Stimulated activated CD4-positive, alpha-beta T cell treated with anti-CD3 and anti-CD28 coated beads, Interleukin-15, amount 100 ng/mL, for 1 hour (primary cell): ENCODE measurements at places on chromosomes 11 and 22.
A peak's percentile ranks its signal among the peaks of the same experiment; 100 is the strongest.

GRCh38 chr11:35218956-35219355 is 80.0 kb downstream of the CD44 start:
- DNase-seq, result no peak

- DNase-seq, result no peak
These were observed 157.4 kb downstream of the BUD13 start for GRCh38 chr11:116615211-116615865.

DNA sequence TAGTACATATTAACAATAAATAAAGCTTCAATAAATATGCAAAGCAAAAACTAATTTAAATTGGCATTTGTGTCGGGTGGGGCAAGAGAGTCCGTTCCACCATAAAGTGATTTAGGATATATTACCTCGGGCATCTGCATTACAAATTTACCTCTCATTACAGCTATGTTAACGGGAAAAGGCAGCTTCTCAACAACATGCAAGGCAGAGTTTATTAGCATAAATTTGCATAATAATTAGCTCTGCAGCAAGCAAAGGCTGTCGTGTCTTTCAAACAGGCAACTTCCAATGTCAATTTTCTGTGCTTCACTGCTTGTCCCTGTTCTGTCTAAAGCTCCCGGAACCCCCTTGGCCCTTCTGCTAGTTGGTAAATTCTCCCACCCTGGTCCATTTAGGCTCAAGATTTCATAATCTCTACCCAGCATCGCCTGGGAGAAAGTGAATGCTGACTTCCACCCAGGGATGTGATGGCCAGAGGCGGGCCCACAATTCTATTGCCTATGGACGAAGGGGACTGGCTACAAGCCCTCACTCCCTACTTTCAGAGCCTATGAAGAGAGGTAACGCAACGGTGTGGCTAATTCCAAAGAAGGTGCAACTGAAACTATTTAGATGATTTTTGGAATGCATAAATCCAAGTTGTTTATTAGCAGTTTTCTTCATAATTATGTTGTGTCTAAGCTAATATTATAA is 462.1 kb downstream of the OPCML start:
- DNase-seq, result no peak

DNA sequence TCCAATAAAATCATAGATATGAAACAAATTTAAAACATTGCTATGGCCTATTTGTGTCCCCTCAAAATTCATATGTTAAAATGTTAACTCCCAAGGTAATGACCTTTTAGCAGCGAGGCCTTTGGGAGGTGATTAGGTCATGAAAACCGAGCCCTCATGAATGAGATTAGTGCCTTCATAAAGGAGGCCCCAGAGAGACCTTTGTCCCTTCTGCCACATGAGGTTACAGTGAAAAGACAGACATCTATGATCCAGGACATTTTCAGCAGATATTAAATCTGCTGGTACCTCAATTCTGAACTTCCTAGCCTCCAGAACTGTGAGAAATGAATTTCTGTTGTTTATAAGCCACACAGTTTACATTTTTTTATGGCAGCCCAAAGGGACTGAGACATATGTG is 171.7 kb downstream of the MPPED1 start:
- no peak for DNase-seq

- DNase-seq, result peak; percentile 39
These were observed 630 bp downstream of the UBASH3B start for GRCh38 chr11:122656073-122656630.

DNA sequence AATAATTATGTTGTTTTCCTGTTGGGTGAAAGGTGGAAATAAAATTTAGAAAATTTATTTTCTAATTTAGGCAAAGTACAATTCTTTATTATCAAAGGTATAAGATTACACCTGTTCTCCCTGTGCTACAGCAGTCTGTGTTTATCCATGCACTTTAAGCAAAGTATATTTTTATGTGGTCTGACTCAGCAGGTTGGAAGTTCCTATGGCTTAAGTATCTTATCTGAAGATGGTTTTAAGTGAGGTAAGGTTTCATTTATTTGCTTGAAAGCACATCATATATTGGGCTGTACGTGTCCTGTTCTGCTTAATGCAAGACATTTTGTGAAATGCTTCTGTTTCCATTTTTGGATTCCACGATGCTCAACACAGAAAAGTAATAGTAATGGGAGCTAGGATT is 14.6 kb downstream of the PPME1 start:
- DNase-seq, result no peak

DNA sequence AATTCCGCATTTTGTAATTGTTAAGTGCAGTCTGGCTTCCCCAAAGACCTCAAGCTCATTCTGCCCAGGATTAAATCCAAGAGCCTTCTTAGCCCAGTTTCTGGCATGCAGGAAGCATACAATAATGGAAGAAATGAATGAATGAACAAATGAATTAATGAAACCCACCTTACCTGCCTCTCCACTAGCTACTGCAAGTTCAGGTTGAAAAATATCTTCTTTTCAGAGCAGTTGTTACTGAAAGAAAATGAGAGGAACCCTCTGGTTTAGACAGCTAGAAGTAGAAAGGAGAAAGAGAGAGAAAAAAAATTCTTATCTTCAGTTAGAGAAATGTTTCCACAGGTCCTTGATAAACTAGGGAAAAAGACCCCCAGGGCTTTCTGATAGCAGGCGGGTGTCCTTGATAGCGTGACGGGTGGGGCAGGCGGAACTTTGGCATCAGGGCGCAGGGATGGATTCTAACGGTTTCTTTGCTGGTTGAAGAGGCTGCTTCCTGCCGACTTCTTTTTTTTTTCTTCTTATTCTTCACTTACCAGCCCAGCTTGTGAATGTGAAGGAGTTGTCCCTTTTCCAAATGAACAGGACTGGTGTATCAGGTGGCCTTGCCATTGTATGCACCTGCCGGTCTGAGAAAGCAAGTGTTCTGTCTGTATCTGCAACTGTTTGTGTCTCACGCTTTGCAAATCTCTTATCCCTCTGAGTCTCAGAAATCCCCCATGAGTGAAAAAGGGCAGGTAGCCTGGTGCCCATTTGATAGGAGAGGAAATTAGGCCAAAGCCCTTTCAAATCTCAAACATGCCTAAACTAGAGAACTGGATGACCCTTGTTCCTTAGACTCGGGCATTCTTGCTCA is 10.0 kb downstream of the LMO2 start:
- DNase-seq, result no peak

- DNase-seq, result no peak
These were observed 52.3 kb downstream of the SC5D start for GRCh38 chr11:121344824-121345223.

GRCh38 chr22:29442976-29443375 is 4.6 kb downstream of the RFPL1 start:
- no peak for DNase-seq

DNA sequence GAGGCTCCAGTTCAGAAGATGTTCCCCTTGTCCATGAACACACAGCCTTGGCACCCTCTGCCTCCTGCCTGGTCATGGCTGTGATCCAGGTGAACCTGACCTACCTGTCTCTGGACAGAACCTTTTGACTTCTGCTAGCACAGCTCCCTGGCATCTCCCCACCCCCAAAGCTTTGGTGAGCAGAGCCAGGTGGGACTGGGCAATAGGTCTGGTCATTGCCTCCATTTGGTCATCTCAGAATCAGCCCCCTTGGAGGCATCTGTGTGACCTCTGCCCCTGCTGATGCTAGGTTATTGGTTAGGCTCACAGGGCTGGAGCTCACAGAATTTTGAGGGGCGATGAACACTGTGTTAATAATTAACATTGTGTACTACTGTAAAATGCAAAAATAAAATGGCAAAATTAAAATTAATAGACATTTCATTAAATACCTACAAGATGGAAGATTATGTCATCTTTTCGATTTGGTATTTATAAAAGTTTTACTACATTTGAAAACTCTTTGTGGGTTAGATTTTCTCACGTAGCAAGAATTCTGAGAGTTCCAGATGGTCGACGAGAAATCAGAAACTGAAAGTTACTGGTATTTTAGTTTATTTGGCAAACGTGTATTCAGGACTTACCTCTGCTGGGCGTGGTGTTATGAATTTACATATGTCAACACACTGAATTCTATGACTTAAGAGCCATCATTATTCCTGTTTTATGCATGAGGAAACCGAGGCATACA is 8.3 kb upstream of the KIAA0930 start:
- no peak for DNase-seq

- DNase-seq, result no peak
These were observed 712.2 kb downstream of the ETS1 start for GRCh38 chr11:127875131-127875530.

DNA sequence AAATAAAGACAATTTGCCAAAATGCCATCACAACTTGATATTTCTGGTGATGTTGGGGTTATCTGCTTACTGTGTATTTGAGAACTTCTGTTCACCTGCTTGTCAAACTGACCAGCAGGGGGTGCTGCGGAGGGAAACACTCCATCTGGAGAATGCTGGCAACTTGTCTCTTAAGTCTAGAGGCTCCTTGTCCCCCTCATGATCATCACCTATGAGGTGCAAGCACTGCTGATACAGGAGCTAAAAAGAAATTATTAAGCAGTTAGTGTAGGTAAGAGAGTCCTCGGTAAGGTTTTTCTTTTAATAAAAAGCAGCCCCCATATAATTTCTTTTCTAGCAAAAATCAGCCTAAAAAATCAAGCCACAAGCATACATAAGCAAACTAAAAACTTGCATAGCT is 32.7 kb upstream of the GLYATL1B start:
- peak; percentile 45 for DNase-seq
